ENCODE measurements at places on chromosomes 3 and 15. TPM values are rescaled to one million over a fixed set of nuclear protein-coding genes. Genes with fewer than 3 reads are reported as not detected.

Gene C3orf70
- total RNA-seq = not detected

Gene DNASE1L3
- total RNA-seq = not detected

Gene TRIM69
- 86.1 TPM for total RNA-seq

Gene MYLK
- total RNA-seq = not detected

Gene AVEN
- 10.3 TPM for total RNA-seq

Gene BUB1B
- total RNA-seq = 86.5 TPM

Gene ADGRG7
- not detected for total RNA-seq

GRCh38 chr3:185737740-185738680, 86.8 kb downstream of the IGF2BP2 start:
- no peak for DNase-seq

GRCh38 chr15:98322581-98322980, 325.8 kb upstream of the IGF1R start:
- DNase-seq = no peak

DNA sequence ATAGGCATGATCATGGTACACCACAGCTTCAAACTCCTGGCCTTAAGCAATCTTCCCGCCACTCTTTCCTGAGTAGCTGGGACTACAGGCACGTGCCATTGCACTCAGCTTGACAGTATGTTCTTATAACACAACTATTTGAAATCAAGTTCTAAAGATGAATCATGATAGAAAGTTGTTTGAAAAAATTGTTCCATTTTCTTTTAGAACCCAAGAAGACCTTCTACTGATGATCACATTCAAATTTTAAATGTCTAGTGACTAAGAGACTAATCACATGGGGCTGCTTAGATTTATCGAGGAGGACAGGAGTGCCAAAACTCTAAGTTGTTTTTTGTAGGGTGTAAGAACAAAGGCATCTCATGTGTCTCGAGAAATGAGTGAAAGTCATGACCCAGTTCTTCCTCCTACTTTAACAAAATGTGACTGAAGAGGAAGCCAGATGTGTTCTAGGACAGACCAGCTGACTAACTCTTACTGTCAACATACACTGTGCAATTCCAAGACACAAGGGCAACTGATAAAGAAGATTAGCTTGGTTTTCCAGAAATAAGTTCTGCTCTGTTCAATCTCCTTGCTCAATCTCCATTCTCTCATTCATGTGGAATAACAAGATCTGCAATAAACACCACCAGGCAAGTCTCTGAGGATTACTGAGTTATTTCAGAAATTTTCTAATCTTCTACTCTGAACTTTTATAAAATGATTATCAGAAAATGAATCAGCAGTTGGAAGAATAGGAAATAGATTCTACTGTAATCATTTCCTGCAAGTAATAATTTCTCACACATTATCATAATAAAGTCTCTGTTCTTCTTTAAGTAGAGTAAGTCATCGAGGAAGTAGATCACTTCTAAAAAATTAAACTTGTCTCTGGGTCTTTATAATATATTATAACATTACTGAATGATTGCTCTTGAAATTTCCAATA, 122.6 kb upstream of the CCNL1 start:
- no peak for DNase-seq

GRCh38 chr15:100193277-100193860, 148.4 kb downstream of the ADAMTS17 start:
- no peak for DNase-seq

- no peak for DNase-seq
Observed at GRCh38 chr3:57544181-57545125, at the start of gene DNAH12. TSS of gene DNAH12 (minus strand) at chr3:57544344. CDS start at chr3:57542870, 1,474 bp downstream.

DNA sequence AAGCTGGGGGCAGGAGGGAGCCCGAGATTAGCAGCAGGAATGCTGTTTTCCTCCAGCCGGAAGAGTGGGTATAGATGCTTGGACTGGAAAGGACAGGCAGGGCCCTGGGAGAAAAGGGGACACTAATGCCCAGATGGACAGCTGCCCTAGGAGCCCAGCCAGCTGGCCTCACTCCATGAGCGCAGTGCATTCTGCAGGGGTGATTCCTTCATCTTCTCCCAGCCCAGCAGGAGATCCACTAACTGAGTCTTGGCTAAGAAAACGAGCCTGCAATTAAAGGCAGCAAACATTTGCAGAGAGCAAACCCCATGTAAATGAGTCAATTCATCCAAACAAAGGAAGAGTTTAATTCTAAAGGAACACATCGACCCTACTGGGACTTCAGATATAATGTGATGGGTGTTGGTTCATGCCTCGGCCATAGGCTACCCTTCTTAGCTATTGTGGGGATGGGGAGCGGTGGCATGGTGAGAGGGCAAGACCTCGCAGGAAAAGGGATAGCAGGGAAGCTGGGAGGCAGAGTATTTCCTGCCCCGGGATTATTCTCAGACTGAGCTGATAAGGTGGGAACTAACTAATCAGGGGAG, 13.3 kb upstream of the MINAR1 start:
- DNase-seq = no peak

DNA sequence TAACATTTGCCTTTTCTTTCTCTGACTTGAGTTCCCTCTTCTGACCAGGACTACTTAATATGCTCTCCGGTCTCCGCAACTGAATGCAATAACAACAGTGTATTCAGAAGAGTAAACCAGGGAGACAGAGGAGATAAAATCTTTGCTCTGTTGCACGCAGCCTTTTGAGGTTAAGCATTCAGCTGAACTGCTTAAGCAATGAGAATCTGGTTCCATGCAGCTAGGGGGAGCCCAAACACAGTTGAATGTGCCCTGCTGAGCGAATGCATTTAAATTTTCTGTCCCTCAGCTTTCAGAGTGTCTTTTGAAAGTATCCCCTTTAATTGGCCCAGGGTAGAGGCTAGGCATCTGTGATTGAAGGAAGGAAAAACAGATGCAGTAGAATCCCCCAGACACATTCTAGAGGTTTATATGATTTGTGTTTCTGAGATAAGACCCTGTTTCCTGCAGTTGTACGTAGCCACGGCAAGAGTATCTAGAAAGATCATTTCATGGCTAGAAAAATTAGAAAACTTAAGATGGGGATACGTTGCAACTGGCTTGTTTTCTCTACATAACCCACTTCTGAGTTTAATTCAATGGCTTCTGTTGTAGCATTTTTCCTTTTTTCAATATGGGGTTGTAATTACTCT, 309.6 kb downstream of the TUSC7 start:
- peak; percentile 33 for DNase-seq

DNA sequence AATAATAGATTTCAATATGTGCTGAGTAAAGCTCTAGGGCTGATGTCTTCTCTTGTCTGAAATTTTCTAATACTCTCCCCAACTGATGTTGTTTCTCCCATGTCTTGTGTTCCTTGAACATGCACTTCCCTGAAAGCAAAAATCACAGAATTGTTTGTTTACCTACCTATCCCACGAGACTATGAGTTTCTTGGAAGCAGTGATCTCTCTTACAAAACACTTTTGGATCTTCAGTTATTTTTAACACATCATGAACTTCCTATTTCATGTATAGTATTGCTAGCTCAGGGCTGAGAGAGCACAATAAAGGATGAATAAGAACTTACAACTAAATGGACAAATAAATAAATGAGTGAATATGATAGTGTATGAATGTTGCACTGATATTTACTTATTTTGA, 365.0 kb downstream of the ROBO2 start:
- no peak for DNase-seq

Data from activated T-cell treated with anti-CD3 and anti-CD28 coated beads, Interleukin-2, amount 50 U/mL, for 72 hours (primary cell).